ENCODE measurements at places on chromosomes 12 and 14.

GRCh38 chr12:11578461-11578993 is 70.9 kb upstream of the ETV6 start:
- no peak for DNase-seq

DNA sequence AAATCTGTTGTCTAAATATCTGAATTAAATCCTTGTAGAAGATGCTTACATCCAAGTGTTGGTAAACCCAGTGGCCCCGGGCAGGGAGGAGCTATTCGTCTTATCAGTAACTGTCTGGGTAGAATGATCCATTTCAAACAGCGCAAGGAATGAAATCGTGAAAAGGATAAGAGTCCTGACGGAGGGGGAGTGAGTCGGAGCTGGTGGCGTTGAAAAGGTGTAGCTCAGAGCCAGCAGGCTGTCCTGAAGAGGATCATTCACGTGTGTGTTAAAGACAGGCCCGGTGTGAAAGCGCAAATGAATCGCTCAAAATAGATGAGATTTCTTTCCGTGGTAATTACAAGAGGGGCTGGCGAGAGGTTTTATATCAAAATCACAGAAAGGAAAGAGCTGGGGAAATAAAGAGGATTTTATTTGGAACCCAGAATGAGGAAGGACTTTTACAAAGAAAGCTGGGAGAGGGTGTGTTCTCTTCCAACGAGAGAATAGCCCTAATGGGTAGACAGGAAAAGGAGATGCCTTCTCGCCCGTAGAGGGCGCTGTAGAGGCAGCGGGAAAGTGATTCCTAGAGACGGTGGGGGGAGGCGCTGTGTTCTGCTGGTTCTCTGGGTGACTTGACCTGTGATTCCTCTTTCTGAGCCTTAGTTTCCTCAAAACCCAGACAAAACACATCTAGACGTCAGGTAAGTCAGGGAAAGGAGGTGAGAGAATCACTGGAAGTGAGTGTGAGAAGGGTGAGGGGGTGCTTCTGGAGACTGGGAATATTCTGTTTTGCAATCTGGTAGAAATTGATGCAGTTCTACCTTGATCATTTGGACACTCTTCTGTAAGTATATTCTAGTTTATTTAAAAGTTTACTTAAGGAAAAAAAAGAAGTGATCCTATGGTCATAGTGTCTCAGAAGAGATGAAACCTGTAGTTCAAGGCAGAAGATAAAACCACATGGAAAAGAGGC is 39.3 kb downstream of the SRRM4 start:
- DNase-seq, result peak; percentile 43

GRCh38 chr12:125249932-125250331 is 184.7 kb downstream of the AACS start:
- no peak for DNase-seq

DNA sequence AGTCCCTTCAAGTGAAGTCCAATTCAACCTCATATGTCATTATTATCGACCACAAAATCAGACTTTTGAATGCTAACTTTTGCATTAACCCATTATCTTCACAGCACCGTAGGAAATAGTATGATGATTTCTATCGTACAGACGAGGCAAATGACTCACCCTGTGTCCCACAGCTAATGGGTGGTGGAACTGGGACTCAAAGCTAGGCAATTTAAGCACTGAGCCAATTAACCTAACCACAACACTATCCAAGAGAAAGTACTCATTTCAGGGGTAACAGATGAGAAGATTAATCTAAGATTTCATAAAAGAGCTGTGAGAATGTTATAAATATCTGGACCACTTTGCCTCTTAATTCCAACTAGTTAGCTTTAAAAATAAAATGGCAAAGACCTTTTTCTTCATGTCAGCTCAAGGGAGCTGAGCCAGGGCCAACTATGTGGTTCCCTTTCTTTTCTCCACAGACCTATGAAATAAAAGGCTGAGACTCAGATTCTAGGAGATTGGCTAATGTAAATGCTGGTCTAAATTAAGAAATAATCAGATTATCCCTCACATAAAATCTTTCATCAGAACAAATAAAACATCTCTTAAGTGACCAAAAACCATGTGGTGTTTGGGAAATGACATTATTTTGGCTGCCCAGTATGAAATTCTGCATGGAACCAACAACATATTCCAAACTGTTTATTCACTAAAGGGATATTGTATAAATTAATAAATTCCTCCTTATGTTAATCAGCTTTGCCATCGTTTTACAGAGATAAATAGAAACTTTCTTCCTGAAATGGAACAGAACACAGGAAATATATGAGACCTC is 4.9 kb downstream of the PTGER2 start:
- DNase-seq, result no peak

- no peak for DNase-seq
These were observed 218.3 kb upstream of the CPNE8 start for GRCh38 chr12:39123580-39124253.

GRCh38 chr12:102543494-102544485 is 63.4 kb upstream of the IGF1 start:
- DNase-seq, result no peak

DNA sequence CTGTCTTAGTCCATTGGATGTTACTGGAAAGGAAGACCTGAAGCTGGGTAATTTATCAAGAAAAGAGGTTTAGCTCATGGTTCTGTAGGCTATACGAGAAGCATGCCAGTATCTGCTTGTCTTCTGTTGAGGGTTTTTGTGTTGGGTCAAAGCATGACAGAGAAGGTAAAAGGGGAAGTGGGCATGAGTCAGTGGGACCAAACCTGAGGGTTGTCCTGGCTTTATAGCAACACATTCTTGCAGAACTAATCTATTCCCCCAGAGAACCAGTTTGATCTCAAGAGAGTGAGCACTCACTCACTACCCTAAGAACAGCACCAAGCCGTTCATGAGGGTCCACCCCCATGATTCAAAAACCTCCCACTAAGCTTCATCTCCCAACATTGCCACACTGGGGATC is 19.0 kb upstream of the KRAS start:
- DNase-seq, result no peak

- DNase-seq, result peak; percentile 45
These were observed 43.9 kb upstream of the FBRSL1 start for GRCh38 chr12:132445884-132446632.

GRCh38 chr12:18895946-18896345 is 158.0 kb downstream of the CAPZA3 start:
- DNase-seq, result no peak

DNA sequence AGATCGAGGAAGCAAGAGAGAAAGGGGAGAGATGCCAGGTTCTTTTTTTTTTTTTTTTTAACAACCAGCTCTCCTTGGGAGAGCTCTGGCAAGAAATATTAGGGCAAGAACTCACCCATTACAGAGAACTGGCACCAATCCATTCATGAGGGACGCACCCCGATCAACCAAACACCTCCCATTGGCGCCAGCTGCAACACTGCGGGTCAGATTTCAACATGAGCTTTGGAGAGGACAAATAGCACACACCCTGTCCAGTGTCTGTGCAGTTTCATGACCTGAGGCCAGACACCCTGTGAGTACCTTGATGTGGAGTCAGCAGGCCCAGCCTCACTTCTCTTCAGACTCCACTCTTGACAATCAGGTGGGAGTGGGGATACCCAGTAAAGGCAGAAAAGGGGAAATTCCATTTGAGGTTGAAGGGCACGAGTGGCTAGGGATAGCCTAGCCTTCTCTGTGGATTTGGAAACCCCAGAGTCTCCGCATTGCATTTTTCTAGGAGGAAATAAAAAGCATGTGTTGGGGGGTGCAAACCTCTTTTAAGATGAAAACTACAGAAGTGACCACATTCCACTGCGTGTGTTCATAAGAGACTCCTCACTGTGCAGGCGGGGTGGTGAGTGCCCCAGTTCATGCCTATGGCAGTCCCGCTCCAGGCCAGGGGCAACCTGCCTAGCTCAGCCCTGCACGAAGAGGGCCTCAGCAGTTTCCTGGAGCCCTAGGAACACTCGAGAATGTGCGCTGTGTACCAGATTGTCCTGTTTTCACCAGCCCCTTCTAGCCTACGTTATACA is 42.4 kb upstream of the GPATCH2L start:
- no peak for DNase-seq

DNA sequence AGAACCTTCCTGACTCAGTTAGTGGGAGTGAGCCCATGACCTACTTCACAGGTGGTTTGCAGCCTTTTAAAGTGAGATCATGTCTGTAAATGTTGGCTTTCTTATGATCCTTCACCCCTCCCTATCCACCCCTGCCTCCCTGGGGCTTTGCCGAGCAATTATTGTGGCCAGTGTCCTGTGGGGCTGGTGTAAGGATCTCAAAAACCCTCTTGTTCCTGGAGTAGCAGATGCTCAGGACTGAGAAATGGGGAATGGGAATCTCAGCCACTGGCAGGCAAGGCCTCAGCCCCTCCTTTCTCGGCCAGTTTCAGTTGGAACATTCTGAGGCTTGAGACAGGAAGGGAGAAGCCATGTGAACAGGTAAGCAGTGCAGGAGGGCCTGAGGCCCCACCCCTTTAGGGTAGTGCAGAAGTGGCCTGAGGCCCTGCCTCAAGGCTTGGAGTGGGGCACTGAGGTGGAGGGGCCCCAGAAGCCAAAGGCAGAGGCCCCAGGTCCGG is 53.8 kb downstream of the PLEKHG3 start:
- peak; percentile 88 for DNase-seq

DNA sequence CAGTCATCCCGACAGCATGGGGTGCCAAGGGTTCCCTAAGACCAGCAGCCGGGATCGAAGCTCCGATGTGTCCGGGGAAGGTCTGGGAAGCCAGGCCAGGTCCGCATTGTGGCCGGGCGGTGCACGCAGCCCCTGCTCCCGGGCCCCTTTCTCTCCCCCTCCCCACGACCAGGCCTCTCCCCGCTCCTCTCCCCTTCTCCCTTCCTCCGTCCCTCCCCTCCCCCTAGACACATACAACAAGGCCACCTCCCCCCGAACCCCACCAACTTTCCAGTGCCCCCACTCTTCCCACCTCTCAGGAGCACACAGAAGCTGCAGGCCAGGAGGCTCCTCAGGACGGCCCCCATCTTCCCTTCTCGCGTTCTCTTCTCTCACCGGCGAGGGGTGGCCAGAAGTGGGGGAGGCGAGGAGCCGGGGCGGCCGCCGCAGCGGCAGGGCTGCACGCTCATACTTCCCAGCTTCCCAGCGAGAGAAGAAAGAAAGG is 413 bp downstream of the LRP6 start:
- DNase-seq, result peak; percentile 35

DNA sequence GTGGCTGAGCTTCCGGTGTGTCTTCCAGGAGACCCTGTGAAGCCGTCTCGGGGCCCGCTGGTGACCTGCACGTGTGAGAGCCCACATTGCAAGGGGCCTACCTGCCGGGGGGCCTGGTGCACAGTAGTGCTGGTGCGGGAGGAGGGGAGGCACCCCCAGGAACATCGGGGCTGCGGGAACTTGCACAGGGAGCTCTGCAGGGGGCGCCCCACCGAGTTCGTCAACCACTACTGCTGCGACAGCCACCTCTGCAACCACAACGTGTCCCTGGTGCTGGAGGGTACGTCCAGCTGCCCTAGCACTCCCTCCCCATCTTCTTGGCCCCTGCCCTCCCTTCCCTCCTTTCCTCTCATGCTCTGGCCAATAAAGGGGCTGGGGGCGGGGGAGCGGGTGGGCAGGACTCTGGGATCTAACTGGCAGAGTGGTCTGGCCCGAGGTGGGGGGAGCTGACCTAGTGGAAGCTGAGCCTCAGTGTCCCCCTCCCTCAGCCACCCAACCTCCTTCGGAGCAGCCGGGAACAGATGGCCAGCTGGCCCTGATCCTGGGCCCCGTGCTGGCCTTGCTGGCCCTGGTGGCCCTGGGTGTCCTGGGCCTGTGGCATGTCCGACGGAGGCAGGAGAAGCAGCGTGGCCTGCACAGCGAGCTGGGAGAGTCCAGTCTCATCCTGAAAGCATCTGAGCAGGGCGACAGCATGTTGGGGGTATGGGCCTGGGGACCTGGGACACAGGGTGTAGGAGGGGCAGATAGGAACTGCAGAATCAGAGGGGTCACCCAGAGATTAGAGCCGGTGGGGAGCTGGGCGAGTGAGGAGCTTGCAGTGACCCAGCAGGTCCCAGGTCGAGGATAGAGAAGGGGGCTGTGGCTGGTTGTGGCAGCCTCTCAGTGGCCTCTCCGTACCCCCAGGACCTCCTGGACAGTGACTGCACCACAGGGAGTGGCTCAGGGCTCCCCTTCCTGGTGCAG is 6.0 kb downstream of the ACVRL1 start:
- no peak for DNase-seq

GRCh38 chr14:63496837-63497400 is 46.3 kb downstream of the PPP2R5E start:
- no peak for DNase-seq

- DNase-seq, result peak; percentile 96
These were observed 22.9 kb upstream of the KTN1 start for GRCh38 chr14:55556929-55557623.

DNA sequence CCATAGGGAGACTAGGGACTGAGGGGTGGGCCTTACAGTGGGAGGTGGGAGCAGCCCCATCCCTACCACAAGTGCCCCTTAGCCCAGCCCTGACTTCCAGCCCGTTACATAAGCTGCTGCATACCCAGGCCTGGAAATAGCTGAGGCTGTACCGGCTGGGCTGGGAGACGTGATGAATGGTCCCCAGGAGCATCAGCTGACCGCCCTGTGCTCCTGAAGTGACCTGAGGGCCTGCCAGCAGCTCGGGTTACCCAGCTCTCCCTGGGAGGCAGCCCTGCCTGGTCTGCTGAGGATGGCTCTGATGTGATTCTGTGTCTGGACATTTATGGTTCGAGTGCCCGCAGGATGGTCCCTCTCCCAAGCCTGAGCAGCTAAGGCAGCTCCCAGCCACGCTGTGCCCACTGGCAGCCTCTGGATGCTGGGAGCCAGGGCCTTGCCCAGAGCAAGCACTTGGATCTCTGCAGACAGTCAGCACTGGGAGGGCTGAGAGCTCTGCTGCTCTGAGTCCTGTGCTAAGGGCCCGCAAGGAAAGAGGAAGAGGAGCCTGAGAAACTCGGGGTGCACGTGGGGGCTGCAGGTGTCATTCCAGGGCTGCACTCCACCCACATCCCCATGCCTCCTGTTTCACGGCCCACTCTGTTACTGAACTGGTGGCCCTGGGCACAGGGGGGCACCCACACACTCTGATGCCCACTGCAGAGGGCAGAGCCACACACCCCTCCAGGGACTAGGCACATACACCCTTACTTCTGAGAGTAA is 20.5 kb downstream of the TAMALIN start:
- DNase-seq, result no peak

- DNase-seq, result no peak
These were observed 122.2 kb upstream of the RTL1 start for GRCh38 chr14:101025696-101026095.

DNA sequence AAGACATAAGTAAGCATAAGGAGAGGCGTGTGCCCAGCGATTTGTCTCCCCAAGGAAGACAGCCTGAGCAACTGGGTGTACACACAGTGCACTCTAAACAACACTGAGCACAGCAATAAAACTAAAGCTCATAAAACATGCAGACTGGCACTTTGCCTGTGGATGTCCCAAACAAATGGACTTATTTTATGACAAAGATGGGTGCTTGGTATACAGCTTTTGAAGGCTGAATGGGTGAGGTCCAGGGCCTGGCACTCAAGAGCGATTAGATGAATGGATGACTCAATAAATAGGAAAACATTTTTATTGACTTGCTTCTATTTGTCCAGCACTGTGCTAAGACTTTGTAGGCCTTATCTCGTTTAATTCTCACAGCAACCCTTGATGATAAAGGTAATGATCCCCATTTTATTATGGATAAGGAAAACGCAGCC is 28.5 kb downstream of the LGMN start:
- DNase-seq, result no peak

GRCh38 chr14:105917933-105918436 is 391.6 kb downstream of the TMEM121 start:
- DNase-seq, result no peak

- no peak for DNase-seq
These were observed 19.4 kb downstream of the FUT8 start for GRCh38 chr14:65431951-65432350.

Measured in urothelium cell line (cell line).